ENCODE measurements at places on chromosomes 16 and 17.

DNA sequence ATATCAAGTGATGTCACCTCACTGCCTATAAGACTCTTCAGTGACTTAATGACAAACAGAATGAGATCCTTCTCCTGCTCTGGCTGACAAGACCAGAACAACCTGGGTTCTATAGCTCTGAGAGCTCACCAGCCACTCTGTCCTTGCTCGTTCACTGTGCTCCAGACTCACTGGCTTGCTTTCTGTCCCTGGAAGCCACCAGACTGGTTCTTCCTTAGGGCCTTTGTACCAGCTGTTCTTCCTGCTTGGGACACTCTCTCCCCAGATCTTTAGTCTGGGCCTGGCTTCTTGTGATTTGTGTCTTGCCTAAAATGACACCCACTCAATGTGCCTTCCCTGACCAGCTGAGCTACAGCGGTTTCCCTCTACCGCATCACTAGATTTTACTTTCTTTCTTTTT, 76.1 kb downstream of the FTO start:
- DNase-seq: no peak

DNA sequence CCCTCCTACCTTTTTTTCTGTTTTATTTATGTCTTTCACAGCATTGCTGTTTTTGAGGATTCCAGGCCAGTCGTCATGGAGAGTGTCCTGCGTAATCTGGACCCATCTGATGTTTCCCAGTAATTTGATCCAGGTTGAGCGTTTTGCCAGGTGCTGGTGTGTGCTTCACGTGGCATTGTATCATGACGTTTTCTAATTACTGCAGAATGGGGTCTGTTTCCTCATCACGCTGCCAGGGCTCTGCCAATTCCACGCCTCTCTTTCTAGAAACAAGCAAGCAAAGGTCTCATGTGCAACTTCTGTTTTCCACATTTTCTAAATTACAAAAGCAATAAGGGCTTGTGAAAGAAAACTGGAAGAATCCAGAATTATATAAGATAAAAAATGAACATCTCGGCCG, 28.3 kb upstream of the BHLHA9 start:
- peak; percentile 11 for DNase-seq

GRCh38 chr17:1460233-1460632, 4.2 kb upstream of the CRK start:
- no peak for DNase-seq

DNA sequence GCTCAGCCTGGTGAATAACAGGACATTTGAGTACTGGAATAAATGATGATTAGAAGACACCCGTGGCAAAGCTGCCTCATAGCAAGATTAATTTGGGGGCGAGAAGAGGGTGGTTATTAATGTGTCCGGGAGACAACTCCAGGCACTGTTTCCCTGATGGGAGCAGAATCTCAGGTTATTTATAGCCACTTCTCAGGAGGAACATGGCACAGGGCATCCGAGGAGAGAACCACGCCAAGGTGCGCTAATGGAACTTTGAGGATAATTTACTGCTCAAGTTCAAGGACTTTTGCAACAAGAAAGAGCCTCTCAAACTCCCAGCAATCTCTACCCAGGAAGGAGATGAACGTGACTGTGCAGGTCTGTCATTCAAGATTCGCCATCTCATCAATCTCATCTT, 362.5 kb upstream of the ERCC4 start:
- DNase-seq: no peak

- DNase-seq: no peak
These were observed 3.5 kb downstream of the SEC14L1 start for GRCh38 chr17:77144227-77144626.

DNA sequence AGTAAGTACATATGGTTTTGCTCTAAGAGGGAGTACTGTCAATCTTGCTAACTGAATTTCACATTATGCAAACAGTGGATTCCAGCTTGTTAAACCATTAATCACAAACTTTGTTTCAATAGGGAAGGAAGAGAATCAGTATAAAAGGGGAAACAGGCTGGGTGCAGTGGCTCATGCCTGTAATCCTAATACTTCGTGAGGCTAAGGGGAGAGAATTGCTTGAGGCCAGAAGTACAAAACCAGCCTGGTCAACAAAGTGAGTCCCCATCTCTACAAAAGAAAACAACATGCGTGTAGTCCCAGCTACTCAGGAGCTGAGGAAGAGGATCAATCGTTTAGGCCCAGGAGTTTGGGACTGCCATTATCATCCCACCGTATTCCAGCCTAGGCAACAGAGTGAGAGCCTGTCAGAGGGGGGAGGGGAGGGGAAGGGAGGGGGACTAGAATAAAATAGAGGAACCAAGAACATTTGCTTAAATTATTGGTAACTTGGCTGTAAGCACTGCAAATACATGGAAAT, 65.7 kb downstream of the FBXL20 start:
- DNase-seq: no peak

- DNase-seq: no peak
These were observed 21.1 kb downstream of the NGFR start for GRCh38 chr17:49516180-49516579.

DNA sequence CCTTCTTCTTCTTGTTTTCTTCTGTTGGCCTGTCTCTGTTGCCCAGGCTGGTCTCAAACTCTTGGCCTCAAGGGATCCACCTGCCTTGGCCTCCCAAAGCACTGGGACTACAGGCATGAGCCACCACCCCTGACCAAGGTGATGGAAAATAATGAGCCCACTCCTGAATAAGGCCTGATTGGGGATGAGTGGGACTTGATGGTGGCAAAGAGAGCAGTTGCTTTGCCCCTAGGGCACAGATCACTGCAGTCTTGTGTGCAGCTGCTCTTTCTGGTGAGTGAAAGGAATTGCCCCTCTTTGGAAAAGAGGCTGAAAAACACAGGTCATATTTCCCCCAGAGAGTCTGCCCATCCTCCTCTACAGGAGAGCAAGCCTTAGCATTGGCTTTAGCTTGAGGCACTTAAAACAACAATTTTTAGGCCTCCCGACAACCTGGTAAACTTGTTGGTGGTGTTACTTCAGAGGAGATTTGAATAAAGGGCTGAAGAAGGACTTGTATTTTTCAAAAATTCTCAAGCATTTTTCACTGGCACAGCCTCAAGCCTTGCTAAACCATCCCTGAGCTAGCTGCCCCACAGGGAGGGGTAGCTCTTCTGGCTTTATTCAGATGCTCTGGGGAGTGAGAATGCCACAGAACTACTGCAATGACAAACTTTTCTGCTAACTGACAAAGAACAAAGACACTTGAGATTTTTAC, 6.1 kb upstream of the PDP2 start:
- no peak for DNase-seq

GRCh38 chr17:10105513-10106001, 92.8 kb downstream of the GAS7 start:
- no peak for DNase-seq

DNA sequence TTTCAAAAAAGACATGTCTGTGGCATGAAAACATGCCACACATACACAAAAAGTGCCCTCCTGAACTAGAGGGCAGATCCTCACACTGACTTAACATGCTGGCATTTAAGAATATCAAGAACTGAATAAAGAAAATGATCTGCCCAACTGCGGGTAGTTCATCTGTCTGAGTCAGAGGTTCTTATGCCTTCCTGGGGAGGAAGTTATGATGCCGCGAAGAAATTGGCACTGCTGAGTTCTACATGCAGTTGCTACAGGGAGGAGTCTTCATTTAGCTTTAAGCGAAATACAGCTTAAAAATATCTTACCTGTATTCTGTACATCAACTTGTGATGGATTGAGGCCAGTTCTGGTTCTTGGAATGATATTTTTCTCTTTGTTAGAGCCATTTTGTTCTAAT, 6.3 kb downstream of the ALDH3A2 start:
- no peak for DNase-seq

GRCh38 chr17:83198366-83199341, 119.2 kb downstream of the METRNL start:
- peak; percentile 4 for DNase-seq

DNA sequence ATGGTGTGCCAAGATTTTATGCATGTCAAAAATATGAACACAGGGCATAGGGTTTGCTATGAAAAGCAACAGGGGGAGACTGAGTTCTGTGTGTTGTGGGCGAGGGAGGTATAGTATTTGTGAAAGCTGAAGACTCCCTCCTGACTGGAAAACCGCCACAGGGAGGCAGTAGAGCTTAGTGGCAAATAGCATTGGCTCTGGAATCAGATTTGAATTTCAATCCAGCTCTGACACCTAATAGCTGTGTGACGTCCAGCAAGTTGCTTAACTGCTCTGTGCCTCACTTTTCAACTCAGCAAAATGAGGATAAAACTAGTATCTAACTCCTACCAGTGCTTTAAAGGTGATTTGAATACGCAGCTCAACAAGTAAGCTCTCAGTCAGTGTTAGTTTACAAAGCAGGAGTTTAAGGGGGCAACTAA, 22.0 kb downstream of the KPNA2 start:
- DNase-seq: peak; percentile 27

- DNase-seq: no peak
These were observed 52.0 kb upstream of the LHX1 start for GRCh38 chr17:36885153-36885735.

DNA sequence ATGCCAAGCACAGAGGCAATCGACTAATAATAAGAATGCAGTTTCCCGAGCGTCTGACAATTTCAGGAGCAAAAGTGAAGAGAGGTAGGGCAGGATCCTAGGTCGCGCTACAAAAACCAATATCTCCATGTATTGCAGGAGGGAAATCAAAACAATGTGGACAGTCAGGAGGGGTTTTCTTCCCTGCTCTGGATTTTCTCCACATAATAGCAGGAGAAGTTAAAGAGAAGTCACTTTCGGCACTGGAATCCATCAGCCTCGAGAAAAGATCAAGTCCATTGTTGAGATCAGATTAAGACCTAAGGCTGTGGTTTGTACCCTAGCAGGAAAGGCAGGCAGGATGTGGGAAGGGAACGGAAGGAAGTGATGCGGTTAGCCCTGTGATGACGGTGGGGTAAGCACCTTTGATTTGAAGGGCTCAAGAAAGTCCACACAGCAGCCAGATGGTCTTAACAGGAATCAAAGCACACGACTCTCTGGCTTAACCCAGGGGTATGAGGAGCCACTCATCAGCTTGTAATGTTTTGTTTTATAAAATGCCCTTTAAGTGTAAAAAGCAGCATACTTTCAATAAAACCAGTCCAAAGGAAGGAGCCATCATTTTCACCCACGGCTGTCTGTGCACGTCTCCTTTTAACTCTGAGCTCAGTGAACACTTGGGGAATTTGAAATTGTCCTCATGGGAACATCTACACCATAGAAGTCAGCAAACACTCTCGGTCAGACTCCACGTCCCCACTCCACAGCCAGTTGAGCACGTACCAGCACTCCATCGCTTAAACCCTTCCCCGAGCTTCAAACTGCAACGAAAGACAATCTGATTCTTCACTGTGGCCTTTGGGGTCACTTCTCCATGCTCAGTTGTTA, 15.8 kb upstream of the AKTIP start:
- no peak for DNase-seq

- no peak for DNase-seq
These were observed 39.8 kb downstream of the TLE7 start for GRCh38 chr16:71402007-71402406.

GRCh38 chr17:67475161-67475937, 98.3 kb downstream of the PITPNC1 start:
- peak; percentile 79 for DNase-seq

GRCh38 chr17:1961189-1961588, 63.9 kb downstream of the RTN4RL1 start:
- DNase-seq: no peak

- no peak for DNase-seq
These were observed 6.9 kb downstream of the ERCC4 start for GRCh38 chr16:13926891-13927290.

GRCh38 chr17:9240659-9241370, 219.5 kb downstream of the NTN1 start:
- no peak for DNase-seq

GRCh38 chr17:64773836-64774761, 112.0 kb upstream of the SMURF2 start:
- peak; percentile 55 for DNase-seq

DNA sequence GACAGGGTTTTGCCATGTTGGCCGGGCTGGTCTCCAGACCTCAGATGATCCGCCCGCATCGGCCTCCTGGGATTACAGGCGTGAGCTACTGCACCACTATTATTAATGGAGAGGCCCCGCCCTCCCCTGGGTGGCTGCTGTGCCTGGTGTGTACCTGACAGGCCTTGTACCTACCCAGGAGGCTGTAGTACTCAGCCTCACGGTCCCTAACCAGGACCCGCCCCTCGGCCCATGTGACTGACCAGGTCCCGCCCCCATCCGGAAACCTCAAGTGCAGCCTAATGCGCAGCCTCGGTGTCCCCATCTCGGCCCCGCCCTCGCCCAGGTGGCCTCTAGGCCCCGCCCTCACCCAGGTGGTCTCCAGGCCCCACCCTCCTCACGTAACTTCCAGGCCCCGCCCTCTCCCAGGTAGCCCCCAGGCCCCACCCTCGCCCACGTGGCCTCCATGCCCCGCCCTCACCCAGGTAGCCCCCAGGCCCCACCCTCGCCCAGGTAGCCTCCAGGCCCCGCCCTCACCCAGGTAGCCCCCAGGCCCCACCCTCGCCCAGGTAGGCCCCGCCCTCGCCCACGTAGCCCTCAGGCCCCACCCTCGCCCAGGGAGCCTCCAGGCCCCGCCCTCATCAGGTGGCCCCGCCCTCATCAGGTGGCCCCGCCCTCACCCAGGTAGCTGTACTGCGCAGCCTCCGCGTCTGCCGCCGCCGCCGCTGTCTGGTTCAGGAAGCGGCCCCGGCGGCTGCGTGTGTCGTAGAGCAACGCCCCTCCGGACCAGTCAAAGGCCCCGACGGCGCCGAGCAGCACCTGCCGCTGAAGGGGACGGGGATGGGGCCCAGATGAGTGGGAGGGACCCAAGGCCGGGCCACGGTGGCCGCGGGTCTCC, 31.0 kb downstream of the HASPIN start:
- DNase-seq: no peak

- peak; percentile 44 for DNase-seq
These were observed 60.7 kb upstream of the ADCY9 start for GRCh38 chr16:4176906-4177417.

GRCh38 chr17:32992321-32993033, 830 bp downstream of the SPACA3 start:
- DNase-seq: no peak

DNA sequence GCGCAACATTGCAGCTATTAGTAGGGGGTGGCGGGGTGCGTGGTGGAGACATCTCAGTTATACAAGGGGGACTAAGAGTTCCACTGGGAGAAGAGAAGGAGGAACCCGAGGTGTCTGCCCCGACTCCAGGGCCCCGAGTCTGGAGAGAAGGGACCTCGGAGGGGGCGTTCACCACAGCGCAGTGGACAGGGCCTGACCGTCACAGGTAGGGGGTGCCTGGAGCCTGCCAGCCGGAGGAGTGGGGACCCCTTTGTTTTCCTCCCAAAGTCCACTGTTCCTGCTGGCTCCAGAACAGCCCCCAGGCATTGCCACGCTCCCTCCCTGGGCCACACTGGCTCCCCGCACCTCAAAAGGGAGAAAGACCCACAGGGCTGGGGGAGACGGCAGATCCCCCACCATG, 175.9 kb upstream of the TNRC6C start:
- DNase-seq: no peak
